IMR-90 (cell line): ENCODE measurements at places on chromosomes 3 and 15.

DNA sequence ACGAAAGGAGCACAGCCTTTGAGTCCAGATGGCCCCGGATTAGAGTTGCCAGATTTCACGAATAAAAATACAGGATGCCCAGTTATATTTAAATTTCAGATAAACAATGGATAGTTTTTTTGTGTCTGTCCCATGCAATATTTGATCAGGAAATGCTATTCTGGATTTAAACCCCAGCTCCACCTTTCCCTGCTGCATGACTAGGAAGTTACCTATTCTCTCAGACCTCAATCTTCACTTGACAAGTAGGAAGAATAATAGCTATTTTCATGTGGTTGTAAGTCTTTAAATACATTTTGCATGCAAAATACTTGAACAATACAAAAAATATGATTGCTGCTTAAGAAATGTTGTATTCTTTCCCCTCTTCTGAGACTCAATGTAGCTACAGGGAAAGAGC lies 125.3 kb upstream of the P2RY1 start:
- no peak for DNase-seq

- peak; percentile 99 for DNase-seq
These were observed 93.2 kb upstream of the LRIG1 start for GRCh38 chr3:66593978-66594377.

- no peak for DNase-seq
These were observed 171.7 kb downstream of the TLE3 start for GRCh38 chr15:69926006-69926405.

DNA sequence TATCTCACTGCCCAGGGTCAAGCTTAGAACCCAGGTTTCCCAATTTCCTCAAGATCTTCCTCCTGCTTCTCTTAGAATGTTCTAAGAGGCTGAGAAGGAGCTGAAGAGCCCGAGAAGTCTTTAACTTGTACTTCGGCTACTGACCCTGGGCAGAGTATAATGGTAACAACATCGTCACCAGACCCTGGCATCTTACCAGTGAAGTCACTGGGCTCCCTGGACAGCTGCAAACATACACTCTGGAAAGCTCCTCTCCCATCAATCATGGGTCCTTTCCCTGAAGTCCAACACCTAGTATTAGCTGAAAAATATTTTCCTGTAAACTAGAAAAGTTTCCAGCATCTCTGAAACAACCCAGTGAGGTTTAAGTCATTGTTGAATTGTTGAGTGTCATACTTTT lies 22.7 kb downstream of the CPEB1 start:
- DNase-seq: no peak

GRCh38 chr15:51726302-51727073 lies 11.0 kb downstream of the LYSMD2 start:
- peak; percentile 93 for DNase-seq
